Left lung (tissue), 14 donors: ENCODE measurements at places on chromosomes 5 and 9. TPM values are rescaled to one million over a fixed set of nuclear protein-coding genes. Genes with fewer than 3 reads are reported as not detected.

The GABRA6 gene
- polyA plus RNA-seq, result not detected

The ABO gene
- 5.6 TPM for polyA plus RNA-seq

The PCDHB16 gene
- polyA plus RNA-seq, result 6.8 TPM

The ESM1 gene
- 4.5 TPM for polyA plus RNA-seq

The VCAN gene
- 597 TPM for polyA plus RNA-seq

GRCh38 chr5:67221487-67222242 lies 25.1 kb upstream of the CD180 start:
- DNase-seq, result no peak

DNA sequence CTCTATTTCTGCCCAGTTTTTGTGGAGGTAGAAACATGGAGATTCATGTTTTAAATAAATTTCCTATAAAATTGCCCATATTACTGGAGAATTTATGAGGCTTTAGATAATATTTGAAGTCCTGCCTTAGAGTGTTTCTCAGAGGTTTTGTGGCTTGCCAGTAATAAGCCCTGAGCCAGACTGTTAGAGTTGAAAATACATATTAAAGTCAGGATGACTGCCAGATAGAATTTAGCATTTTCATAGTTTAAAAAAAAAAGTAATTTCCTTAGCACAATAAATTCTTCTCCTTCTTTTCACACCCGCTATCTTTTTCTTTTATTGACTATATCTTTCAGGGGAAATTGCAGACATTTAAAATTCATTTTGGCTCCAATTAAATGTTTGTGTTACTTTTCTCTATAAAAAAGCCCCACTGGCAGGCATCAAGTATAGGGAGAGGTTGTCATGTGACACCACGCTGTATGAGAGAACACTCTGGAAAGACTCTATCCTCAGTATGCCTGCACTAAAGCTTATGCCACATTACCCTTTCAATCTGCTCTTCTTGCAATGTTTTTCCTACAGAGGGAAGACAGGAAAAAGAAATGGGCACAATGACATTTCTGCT lies 135.2 kb downstream of the MPDZ start:
- no peak for DNase-seq

- no peak for DNase-seq
Measured at GRCh38 chr5:60794691-60795090, 49.4 kb downstream of the ELOVL7 start.

- DNase-seq, result no peak
Measured at GRCh38 chr5:73558950-73559349, 6.5 kb downstream of the ANKRA2 start.

DNA sequence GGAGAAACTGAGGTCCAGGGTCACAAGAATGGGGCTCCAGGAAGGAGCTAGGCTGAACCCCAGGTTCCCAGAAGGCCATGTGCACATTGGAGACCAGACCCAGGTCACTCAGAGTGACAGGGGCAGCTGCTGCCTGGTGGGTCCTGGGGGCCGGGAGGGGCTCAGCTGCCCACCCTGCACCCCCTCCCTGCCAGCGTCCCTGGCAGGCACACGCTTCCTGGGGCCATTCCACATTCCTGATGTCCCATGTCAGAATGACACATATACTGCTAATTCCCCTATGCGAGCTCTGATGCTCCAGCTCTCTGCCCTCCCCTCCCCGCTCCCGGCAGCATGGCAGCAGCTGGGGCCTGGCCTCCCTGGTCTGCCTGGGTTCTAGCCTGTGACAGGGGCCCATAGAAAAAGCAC lies 14.0 kb downstream of the FGFR4 start:
- DNase-seq, result no peak

GRCh38 chr9:87193925-87194868 lies 246.9 kb upstream of the GAS1 start:
- DNase-seq, result no peak

DNA sequence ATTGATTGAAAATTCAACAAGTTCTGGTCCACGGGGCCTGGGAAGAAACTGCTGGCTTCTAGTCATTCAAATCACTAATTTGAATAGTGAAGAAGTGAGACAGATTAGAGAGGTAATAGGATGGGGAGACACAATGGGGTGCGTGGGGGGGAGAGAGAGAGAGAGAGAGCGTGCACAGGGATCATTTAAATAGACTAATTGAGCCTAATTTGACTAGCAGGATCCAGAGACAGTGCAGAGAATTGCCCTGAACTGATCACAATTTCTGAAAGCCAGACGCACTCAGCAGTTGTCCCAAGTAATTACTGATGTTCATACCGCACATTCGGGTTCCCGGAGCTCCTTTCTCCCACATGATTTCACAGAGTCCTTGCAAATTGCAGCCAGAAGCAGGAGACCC lies 50.3 kb upstream of the C5orf58 start:
- no peak for DNase-seq

DNA sequence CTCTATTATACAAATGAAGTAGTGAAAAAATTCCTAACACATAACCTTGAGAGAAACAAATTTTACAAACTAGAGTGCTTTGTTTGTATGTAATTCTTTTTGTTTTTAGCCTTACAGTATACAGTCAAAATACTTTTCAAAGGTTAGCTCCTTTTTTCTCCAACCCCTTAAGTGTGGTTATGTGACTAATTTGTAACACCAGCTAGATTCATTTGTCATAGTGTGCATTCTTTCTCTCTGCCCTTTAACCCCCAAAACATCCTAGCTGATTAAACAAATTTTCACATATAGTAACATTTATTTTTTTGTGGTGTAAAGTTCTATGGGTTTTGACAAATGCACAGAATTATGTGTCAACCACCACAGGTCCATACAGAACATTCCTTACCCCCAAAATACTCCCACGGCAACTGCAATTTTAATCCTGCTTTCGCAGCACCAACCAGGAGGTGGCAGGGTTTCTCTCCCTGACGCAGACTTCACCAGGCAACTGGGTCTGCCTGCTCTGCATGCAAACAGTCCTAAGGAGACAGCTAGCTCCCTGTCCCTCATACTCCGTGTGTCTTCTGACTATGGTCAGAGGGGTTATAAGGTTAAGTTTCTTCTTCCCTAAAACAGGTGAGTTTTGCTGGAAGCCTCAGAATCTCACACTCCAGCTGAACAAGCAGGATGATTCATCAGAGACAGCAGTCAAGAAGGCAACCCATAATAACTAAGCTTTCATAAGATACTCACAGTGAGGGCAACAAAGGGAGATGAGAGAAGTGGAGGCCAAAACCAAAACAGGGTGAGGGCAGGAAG lies 44.5 kb upstream of the NR5A1 start:
- peak; percentile 46 for DNase-seq

GRCh38 chr9:109087795-109088194 lies 32.0 kb downstream of the TMEM245 start:
- no peak for DNase-seq

DNA sequence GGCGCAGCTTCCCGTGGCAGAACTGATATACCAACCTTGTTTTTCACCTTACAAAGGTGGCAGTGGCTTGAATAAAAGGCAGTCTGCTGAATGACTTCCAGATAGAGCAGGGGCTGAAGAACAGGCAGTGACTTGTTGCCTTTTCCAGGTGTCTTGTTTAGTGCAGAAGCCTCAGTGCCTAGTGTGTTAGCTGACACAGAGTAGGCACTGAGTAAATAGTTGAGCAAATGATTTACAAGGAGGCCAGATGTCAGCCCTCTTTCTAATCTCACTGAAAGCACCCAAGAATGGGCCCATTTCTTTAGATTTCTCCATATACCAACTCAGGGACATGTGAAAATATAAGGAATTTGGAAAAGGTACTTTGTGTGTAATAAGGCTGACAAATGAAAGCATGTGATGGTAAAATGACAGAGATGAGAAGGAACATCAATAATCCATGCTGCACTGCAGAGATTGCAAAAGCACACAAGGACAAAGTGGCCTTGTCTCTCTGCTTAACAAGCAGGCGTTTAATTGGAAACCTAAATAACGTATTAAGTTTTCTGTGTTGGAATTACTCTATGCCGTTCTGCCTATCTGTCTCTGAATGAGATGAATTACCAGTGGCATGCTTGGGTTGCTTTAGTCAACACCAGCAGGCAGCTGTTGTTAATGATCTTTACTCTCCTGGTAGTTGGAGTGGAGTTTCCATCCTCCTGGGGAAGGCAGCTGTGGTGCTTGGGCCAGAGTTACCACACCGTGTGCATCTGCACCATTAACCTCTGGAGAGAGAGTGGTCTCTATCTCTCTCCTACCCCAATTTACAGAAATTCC lies 360.1 kb upstream of the C9orf72 start:
- DNase-seq, result no peak

GRCh38 chr5:92364986-92365550 lies 982.0 kb upstream of the ARRDC3 start:
- DNase-seq, result no peak

DNA sequence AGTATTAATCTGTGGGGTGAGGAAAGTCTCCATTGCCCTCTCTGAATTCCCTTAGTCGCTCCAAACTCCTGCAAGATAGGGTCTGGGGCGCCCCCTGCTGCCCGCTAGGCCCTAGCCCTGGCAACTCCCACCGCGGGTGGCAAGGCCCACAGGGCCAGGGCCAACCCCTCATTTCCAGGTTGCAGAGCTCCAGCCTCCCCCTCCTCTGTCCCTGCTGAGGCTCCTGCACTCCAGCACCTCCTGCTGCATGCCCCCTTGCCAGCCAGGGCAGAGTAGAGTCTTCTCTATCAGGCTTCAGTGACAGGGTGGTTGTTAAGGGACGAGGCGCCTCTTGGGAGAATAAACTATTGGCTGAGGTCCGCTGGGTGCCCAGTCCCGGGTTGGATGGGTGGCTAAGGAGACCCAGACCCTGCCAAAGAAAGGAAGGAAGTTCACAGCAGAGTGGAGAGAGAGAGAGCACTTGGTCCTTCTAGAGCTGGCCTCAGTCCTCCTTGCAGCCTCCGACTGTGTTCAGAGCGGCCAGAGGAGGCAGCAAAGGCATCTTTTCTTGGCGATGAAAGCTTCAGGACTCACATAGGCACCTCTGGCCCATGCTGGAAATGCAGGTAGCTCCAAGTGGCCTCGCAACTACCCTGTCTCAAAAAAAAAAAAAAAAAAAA lies 45.6 kb downstream of the SAR1B start:
- DNase-seq, result peak; percentile 76

GRCh38 chr9:94014066-94014654 lies 59.0 kb upstream of the BARX1 start:
- DNase-seq, result no peak

- DNase-seq, result no peak
Measured at GRCh38 chr9:91972076-91972626, 22.1 kb upstream of the ROR2 start.

DNA sequence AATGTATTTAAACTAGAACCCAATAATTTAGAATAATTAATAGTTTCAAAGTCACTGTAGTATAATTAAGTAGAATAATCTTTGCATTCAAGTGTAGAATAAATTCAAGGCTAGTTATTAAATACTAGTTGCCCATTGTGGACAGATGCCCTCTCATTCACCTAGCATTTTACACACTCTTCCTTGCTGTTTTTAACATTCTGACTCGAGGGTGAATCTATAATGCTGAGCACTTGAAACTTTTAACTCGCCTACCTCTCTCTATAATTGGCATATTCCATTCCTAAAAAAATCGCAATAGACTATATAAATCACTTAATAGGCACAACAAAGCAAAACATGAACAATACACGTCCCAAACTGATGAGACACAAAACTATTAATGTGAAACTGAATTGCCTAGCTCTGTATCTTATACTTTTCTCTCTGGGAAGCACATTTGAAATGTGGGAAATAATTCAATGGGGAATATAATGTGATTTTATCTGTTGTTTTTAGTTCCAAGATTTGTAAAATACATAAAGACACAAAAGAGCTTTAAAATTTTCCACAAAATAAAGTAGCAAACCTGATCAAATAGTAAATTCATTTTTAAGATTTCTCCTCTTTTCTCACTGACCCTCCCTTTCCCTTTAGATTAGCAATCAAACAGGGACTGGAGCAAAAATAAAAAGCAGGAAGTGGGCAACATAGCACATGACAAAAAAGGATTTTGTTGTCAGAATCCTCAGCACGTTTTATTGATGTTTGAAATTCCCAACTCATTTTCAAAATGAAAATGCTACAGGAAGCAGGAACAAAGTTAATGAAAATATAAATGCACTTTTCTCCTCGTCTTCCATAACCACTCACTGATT lies 295.6 kb downstream of the PDE4D start:
- DNase-seq, result no peak

DNA sequence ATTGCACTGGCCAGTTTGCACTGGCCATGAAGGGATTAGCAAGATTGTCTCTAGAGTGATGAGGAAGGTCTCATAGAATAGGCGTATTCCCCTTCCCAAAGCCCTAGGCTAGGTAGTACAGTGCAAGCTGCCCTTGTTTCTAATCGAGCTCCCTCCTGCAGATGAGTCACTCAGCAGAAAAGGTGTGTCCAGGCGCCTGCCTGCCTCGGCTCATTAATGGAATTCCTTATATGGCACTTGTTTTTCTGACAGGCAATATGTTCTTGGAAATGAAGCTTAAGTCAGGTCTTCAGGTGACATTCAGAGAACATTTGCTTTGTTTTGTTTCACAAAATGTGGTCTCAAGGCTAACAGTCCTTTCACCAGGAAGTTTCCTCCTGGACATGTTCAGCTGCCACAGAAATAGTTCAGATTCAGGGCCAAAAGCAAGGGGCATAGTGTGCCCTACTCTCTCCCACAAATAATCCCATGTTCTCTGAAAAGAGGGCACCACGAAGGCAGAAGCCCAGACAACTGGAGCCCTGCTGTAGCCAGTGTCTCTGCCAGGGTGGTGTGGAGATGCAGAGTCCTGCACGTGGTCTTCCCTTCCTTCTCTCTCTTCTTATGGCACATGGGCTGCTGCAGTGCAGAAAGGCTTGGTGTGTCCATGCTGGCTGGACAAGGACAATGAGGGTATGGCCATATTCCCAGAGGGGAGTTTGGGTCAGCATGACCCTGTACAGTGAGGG lies 281.1 kb upstream of the MAP3K1 start:
- DNase-seq, result no peak

DNA sequence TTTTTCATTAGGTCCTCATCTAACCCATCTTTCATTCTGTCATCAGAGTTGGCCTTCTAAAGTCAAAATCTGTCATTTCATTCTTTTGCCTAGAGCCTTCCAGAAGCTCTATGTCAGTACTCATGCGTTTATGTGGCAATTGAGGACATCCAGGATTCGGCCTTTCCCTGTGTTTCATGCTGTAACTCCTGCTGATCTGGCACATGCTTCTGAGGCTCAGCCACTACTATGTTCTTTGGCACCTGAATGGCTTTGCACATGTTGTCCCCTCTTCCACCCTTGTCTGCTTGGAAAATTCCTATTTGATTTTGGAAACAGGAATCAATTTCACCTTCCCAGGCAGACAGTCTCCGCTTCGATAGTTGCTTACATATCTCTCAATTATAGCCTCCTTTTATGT lies 84.9 kb downstream of the GDNF start:
- DNase-seq, result no peak

DNA sequence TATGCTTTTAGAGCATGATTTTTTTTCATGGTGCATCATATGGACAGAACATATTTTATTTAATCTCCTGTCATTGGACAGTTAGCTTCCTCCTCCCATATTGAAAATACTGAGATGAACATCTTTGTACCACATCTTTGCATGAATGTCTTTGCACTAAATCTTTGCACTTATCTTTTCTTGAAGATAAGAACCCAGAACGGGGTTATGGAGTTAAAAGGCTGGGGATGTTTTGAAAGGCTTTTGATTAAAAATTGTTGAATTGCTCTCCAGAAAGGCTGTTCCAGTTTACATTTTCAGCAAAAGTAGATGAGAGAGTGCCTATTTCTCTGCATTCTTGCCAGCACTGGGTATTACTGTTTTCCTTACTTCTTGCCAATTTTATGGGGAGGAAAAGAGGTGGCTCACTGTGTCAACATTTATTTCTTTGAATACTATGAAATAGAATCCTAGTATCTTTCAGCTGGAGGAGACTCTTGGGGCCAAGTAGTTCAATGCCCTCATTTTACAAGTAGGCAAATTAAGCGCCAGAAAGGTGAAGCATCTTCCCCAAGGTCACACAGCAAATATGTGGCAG lies 7.2 kb downstream of the NCS1 start:
- DNase-seq, result no peak
